Astrocyte (in vitro differentiated cells and primary cell): ENCODE measurements at places on chromosomes 6 and 20. TPM values are rescaled to one million over a fixed set of nuclear protein-coding genes. Genes with fewer than 3 reads are reported as not detected.

- H3K4me1 ChIP-seq: peaks cover 6% of the 10 kb centered on the region
- no peak overlapping the region for H3K4me3 ChIP-seq
- no peaks in the 10 kb centered on the region for H3K36me3 ChIP-seq
- no peak for DNase-seq
- no peak overlapping the region for H3K27ac ChIP-seq
- H3K27me3 ChIP-seq: no peaks in the 10 kb centered on the region
Measured at GRCh38 chr20:53069132-53069531, 97.0 kb downstream of the TSHZ2 start.

DNA sequence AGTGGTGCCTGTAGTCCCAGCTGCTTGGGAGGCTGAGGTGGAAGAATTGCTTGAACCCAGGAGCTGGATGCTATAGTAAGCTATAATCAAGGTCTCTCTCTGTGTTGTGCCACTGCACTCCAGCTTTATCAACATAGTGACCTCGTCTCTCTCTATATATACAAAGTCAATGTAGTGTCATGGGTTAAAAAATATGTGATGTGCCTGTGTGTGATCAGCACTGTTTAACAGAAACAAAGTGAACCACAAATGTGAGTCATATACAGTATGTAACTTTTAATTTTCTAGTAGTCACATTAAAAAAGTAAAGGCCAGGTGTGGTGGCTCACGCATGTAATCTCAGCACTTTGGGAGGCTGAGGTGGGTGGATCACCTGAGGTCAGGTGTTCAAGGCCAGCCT, 85.3 kb upstream of the RNF24 start:
- H3K27ac ChIP-seq: no peak overlapping the region
- H3K4me3 ChIP-seq: no peak overlapping the region
- peaks cover 10% of the 10 kb centered on the region for H3K4me1 ChIP-seq
- no peak for DNase-seq
- H3K36me3 ChIP-seq: no peaks in the 10 kb centered on the region

GRCh38 chr20:5120185-5120476, 373 bp upstream of the PCNA start:
- H3K4me3 ChIP-seq: peak overlapping the region; percentile 99
- no peaks in the 10 kb centered on the region for H3K4me1 ChIP-seq
- H3K36me3 ChIP-seq: peaks cover 20% of the 10 kb centered on the region
- H3K27me3 ChIP-seq: no peaks in the 10 kb centered on the region
- peak overlapping the region; percentile 88 for H3K27ac ChIP-seq

- peaks cover 26% of the 10 kb centered on the region for H3K4me1 ChIP-seq
- H3K4me3 ChIP-seq: no peak overlapping the region
- no peak overlapping the region for H3K27ac ChIP-seq
- no peaks in the 10 kb centered on the region for H3K27me3 ChIP-seq
Measured at GRCh38 chr6:36436466-36436865, 6.2 kb downstream of the PXT1 start.

DNA sequence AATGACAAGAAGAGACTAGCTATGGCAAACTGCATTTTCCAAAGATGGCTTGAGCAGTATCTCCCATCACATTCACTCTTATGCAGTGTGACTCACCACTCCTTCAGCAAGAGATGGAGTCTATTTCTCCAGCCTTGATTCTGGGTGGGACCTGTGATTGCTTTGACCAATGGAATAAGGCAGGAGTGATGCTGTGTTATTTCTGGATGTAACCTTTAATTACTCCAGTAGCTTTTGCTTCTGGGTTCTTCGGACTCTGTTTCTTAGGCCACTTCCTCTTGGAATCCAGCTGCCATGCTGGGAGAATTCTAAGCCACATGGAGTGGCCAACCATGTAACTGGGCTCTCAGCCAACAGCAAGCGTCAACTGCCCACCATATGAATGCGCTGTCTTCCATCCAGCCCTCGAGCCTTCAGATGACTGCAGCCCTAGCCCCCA, 50.7 kb downstream of the TGM2 start:
- peaks cover 27% of the 10 kb centered on the region for H3K4me1 ChIP-seq
- H3K4me3 ChIP-seq: no peak overlapping the region
- no peaks in the 10 kb centered on the region for H3K27me3 ChIP-seq
- no peak overlapping the region for H3K27ac ChIP-seq
- H3K36me3 ChIP-seq: no peaks in the 10 kb centered on the region
- DNase-seq: peak; percentile 70

DNA sequence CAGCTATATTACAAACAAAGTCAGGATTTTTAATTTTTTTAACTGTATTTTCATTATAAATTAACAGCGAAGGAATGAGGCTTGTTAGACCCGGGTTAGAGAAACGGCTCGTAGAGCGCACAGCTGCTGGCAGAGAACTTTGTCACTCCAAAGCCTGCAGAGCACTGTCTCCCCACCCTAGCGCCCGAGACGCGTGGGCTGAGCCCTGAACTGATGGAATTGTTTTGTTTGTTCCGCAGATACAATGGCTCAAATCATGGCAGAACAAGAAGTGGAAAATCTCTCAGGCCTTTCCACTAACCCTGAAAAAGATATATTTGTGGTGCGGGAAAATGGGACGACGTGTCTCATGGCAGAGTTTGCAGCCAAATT, 810 bp downstream of the LAMP5 start:
- no peak for DNase-seq
- no peak overlapping the region for H3K4me3 ChIP-seq
- peaks cover 3% of the 10 kb centered on the region for H3K4me1 ChIP-seq
- no peak overlapping the region for H3K27ac ChIP-seq

- peak overlapping the region; percentile 48 for H3K27ac ChIP-seq
- DNase-seq: peak; percentile 49
- H3K4me3 ChIP-seq: no peak overlapping the region
- peaks cover 33% of the 10 kb centered on the region for H3K4me1 ChIP-seq
- H3K27me3 ChIP-seq: no peaks in the 10 kb centered on the region
Measured at GRCh38 chr6:155158030-155158843, 105.6 kb upstream of the CLDN20 start.

GRCh38 chr20:53080969-53081871, 109.1 kb downstream of the TSHZ2 start:
- no peak overlapping the region for H3K27ac ChIP-seq
- H3K4me3 ChIP-seq: no peak overlapping the region
- H3K36me3 ChIP-seq: no peaks in the 10 kb centered on the region
- H3K27me3 ChIP-seq: no peaks in the 10 kb centered on the region

DNA sequence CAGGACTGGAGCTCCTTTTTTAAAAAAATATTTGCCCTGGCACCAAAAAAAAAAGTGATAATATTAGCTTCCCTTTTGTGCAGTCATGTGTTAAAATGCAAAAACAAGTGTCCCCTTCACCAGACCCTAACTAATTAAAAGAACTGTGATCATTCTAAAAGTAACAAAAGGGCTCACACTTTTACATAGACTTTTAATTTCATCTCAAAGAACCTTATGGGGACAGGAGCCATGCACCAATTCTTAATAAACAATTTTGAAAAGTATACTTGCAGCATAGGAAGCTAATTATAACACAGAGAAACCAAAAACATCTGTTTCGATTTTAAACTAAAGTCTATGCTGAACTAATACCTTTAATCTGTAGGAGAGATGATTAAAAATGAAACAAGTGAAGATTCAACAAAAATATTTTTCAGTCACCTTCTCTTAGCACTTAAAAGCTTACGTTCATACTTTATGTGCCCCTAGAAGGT, 17.3 kb downstream of the STX7 start:
- no peak overlapping the region for H3K27ac ChIP-seq
- no peaks in the 10 kb centered on the region for H3K36me3 ChIP-seq

DNA sequence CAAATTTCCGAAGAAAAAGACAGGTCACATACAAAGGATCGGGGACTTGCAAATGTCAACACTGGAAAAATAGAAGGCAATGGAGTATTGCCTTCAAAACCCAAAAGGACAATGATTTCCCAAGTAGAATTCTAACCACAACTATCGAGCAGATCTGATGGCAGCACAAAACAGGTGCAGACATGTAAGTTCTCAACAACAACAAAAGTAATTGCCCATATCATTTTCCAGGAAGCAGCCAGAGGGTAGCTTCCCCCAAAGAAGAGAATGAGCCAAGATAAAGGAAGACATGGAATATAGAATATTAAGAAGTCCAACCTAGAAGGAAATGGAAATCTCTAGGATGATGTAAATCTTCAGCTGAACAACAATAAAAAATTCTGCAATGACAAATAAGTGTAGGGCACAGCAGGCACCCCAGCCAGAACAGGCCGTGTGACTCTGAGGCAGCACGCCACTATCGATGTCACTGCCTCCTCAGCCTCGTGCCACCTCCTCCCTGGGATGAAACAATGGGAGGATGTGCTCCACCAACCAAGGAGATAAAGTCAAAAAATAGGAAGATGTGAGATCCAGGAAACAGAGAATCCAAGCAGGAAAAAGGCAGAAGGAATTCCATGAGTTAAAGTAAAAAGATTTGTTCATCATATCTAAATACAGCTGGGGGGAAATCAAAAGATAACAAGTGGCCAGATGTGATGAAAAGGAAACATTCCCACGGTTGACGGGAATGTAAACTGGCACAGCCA, 34.1 kb downstream of the SERPINB1 start:
- no peak overlapping the region for H3K27ac ChIP-seq
- no peak for DNase-seq
- H3K4me1 ChIP-seq: no peaks in the 10 kb centered on the region
- H3K4me3 ChIP-seq: no peak overlapping the region
- H3K27me3 ChIP-seq: no peaks in the 10 kb centered on the region

DNA sequence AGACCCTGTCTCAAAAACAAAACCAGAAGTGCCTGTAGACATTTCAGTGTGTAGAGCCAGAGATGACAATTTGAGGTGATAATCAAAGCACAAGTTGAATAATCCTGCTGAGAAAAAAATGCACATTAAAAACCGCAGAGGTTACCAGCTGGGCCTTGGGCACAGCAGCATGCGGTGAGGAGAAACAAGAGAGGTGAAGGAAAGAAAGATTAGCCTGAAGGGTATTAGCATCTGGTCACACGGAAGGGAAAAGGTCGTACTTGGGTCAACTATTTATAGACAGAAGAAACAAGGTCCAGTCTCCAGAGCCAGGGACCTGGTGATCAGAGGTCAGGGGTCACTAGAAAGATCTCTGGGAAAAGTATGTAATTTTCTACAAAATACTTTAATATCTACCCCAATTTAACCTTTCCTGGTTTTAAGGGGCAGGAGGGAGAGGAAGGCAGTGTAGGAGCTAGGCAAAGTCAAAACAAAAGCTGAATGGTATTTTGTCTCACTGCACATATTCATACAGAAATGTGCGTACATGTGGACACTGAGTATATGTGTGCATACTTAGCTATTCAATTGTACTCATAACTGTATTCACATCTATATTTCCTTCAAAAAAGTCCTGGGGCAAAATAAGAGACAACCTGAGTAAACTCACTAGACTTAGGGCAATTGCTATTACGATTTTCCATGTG, 10.1 kb downstream of the MAP7 start:
- H3K36me3 ChIP-seq: no peaks in the 10 kb centered on the region
- H3K4me3 ChIP-seq: no peak overlapping the region
- no peak overlapping the region for H3K27ac ChIP-seq
- no peaks in the 10 kb centered on the region for H3K4me1 ChIP-seq

Gene BCAS4
- total RNA-seq: 13.2 and 16.7 TPM in 2 replicates

Gene LAMA5
- 285 and 350 TPM in 2 replicates for total RNA-seq

Gene LTB
- total RNA-seq: 0.26 and 0.52 TPM in 2 replicates

Gene CDC25B
- 8.5 and 8.8 TPM in 2 replicates for total RNA-seq

Gene BMP2
- total RNA-seq: 4.7 and 9.2 TPM in 2 replicates
